ENCODE measurements at places on chromosomes 1 and 21. TPM values are rescaled to one million over a fixed set of nuclear protein-coding genes. Genes with fewer than 3 reads are reported as not detected.

Gene PROK1
- not detected for total RNA-seq

Gene FCRL3
- total RNA-seq: 10.5 TPM

Gene GBP7
- 0.09 TPM for total RNA-seq

Gene UBXN11
- 35.2 TPM for total RNA-seq

Gene MIXL1
- not detected for total RNA-seq

Gene C1orf226
- 0.04 TPM for total RNA-seq

Gene HES5
- total RNA-seq: not detected

Gene SEC16B
- not detected for total RNA-seq

Gene AADACL4
- total RNA-seq: not detected

Gene ZFP69
- 2.8 TPM for total RNA-seq

Gene PGLYRP4
- total RNA-seq: not detected

Gene IGSF21
- not detected for total RNA-seq

Gene DIP2A
- 29.7 TPM for total RNA-seq

Gene LGR6
- total RNA-seq: 0.40 TPM

Gene MEX3A
- 0.24 TPM for total RNA-seq

Measured in CD8-positive, alpha-beta memory T cell (primary cell).